ENCODE measurements at places on chromosomes 12 and 14. TPM values are rescaled to one million over a fixed set of nuclear protein-coding genes. Genes with fewer than 3 reads are reported as not detected.

Gene CACNA2D4
- 0.46 TPM for total RNA-seq

Gene NPC2
- 150 TPM for total RNA-seq

Gene CISTR
- 0.81 TPM for total RNA-seq

Gene CNPY2
- 171 TPM for total RNA-seq

Gene ZNF605
- 21.1 TPM for total RNA-seq

Gene TC2N
- total RNA-seq: 29.6 TPM

Gene AQP2
- total RNA-seq: not detected

- peak; percentile 83 for DNase-seq
Measured at GRCh38 chr14:91835920-91836843, 31.2 kb downstream of the TC2N start.

DNA sequence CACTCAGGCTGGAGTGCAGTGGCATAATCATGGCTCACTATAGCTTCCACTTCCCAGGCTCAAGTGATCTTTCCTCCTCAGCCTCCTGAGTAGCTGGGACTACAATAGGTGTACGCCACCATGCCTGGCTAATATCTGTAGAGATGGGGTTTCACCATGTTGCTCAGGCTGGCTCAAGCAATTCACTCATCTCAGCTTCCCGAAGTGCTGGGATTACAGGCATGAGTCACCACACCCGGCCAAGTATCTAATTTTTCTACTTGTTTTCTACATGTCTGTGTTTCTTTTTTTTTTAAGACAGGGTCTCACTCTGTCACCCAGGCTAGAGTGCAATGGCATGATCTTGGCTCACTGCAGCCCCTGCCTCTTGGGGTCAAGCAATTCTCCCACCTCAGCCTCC lies 119.7 kb upstream of the MED13L start:
- no peak for DNase-seq

DNA sequence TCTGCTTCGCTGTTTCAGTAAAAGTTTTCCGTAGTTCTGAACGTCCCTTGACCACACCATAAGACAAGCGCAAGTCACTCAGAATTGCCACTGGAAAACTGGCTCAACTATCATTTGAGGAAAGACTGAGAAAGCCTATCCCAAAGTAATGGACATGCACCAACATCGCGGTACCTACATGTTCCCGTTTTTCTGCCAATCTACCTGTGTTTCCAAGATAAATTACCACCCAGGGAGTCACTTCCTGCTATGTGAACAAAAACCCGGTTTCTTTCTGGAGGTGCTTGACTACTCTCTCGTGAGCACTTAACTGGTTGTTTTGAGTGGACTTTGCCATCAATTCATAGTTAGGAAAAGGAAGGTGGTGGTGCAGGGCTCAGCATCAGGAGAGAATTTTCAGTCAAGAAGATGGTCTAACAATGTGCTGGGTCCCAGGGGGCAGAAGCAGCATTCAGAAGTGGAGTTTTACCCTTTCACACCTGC lies 1.4 kb downstream of the EGLN3 start:
- DNase-seq: no peak

DNA sequence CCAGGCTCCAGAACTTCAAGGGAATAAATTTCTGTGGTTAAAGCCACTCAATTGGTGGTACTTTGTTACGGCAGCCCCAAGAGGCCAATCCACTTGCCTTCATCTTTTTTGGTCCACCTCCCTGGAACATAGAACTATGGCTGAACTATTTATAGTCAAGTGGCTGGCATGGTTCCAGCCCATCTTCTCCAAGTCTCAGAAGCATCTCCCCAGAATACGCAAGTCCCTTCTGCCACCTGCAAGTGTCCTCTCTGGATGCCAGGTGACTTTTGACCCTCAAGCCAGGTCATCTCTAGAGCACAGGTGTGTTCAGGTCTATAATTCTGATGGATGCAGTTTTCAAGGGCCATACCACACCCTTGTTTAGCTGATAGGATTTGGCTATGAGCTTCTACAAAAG lies 371.5 kb downstream of the AACS start:
- no peak for DNase-seq

- DNase-seq: no peak
Measured at GRCh38 chr14:59249029-59249428, 60.6 kb downstream of the DAAM1 start.

DNA sequence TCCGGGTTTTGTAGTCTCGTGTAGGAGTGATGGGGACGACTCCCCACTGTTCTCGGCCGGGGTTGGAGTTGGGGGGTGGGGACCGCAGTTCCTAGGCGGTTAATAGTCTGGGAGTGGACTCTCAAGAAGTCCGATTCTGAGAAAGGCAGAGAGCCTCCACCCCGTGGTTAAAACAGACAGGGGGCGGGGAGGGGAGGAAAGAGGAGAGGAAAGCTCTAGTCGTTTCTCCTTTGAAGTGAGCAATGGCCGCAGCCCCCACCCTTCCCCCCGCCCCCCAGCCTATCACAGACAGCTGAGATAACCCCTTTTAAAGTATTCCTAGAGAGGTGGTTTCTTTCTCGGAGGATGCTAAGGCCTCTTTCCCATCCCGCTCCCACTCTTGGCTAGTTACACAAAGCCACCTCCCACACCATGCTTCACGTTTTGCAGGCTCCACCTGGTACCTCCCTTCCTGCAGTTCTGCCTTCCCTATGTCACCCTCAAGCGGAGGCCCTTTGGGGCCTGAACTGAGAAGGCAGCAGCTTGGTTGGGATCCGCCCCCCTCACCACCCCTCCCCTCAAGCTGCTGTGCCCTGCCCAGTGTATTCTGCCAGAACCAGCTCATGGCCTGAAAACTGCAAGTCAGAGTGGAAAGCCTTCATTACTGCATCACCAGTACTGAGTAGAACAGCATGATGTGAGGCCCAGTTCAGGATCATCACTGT lies 853 bp downstream of the USP5 start:
- peak; percentile 53 for DNase-seq

DNA sequence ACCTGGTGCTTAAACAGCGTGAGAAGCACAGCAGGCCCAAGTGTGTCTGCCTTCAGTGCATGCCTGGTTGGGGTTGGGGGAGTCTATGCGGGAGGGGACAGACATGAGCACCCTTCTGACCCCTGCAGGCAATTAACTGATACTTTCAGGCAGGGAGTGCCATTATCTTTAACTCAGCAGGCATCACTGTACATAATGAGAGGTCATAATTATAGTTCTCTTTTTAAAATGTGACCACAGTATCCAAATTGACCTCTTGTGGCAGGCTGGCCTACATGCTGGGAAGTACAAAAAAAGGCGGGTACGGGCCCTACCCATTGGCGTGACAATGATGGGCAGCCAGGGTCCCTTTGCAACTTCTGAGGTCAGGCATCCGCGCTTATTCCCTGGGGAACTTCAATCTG lies 209.1 kb downstream of the FOXN3 start:
- no peak for DNase-seq

DNA sequence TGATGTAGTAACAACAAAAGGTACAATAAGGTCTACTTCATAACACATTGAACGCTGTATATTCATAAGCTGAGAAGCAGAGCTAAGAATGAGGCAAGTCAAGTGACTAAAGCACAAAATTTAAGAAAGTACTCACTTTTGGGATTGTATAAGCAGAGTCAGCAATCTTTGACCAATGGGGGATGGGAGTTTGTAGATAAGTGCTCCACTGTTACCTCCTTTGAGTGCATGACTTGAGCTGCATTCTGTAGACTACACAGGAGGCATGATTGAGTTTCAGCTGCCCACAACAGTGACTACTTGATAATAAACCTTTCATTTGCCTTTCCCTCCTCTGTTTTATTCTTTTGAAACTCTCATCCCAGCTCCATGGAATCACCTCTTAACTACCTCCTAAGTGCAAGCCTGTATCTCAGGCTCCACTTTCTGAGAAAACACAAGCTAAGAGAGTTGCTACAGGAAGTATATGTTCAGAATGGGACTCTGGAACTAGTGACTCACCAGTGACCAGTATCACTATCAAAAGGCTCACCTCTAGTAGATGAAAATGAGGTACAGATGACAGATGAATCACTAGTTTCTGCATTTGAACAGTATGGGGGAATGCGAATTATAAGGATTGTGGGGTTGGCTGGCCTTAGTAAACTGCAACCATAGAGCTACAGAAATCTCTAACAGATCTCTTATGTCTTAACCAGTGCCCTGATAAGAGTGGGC lies 49.2 kb downstream of the SLC35F4 start:
- no peak for DNase-seq

DNA sequence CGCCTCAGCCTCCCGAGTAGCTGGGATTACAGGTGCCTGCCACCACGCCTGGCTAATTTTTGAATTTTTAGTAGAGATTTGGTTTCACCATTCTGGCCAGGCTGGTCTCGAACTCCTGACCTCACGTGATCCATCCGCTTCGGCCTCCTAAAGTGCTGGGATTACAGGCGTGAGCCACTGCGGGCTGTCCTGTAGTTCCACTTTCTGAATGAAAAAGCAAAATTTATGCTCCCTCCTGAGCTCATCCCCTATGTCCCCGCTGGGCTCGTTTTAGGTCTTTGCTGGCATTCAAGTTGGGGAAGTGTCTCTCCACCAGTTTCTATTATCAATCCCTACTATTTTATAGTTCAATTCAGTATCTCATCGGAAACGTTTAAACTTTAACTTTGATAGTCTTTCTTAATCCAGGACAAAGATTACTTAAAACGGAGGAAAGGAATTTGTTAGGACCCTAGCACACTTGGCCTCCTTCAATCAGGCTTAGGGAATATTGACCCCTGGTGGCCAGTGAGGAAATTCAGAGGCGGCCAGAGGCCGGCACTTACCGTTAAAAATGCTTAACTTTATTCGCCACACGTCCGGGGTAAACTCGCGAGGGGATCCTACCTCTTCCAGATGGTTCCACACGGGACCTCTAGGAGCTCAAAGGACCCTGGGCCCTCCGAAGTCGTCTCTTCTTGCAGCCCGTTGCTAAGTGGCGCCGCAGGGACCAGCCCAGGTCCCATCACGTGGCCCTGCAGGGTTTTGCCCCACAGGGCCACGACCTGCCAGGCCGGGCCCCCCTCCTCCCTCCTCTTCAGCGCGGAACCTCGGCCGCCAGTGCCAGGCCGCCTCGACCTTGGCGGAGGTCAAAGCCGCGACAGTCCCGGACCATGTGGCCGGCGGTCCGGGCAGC lies 11.4 kb upstream of the DNAL1 start:
- peak; percentile 67 for DNase-seq

DNA sequence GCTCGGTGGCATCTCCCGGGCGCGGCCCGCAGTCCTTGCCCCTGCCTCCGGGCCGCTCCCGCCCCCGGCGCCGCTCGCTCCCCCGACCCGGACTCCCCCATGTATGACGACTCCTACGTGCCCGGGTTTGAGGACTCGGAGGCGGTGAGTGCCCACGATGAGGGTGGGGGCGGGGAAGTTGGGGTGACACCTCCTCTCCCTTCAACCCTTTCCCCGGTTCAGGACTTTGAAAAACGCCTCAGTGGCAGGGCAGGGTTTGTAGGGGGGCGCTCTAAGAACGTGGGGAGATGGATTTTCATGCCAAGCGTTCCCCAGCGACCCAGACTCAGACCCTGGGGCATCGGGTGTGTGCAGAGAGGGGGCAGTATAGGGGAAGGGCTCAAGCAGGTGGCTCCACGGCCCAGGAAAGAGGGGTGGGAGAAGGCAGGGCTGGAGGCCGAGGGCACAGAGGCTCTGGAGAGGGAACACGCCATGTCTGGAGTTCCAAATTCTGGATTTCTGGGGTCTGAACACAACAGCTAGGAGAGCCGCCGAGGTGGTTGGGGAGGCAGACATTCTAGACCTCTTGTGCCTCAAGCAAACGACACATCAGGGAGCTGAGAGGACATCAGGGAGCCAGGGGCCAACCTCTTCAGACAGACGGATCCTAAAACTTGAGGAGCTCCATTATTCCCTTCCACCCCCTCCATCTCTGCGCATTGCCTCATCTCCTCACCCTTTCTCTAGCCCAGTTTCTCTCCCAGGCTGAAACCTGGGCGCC lies 715 bp downstream of the CACNB3 start:
- peak; percentile 64 for DNase-seq

- no peak for DNase-seq
Measured at GRCh38 chr14:105059925-105060565, 5.2 kb downstream of the GPR132 start.

- no peak for DNase-seq
Measured at GRCh38 chr14:63393012-63393411, 74.3 kb upstream of the GPHB5 start.

GRCh38 chr12:110957652-110958051 lies 37.3 kb upstream of the MYL2 start:
- no peak for DNase-seq

DNA sequence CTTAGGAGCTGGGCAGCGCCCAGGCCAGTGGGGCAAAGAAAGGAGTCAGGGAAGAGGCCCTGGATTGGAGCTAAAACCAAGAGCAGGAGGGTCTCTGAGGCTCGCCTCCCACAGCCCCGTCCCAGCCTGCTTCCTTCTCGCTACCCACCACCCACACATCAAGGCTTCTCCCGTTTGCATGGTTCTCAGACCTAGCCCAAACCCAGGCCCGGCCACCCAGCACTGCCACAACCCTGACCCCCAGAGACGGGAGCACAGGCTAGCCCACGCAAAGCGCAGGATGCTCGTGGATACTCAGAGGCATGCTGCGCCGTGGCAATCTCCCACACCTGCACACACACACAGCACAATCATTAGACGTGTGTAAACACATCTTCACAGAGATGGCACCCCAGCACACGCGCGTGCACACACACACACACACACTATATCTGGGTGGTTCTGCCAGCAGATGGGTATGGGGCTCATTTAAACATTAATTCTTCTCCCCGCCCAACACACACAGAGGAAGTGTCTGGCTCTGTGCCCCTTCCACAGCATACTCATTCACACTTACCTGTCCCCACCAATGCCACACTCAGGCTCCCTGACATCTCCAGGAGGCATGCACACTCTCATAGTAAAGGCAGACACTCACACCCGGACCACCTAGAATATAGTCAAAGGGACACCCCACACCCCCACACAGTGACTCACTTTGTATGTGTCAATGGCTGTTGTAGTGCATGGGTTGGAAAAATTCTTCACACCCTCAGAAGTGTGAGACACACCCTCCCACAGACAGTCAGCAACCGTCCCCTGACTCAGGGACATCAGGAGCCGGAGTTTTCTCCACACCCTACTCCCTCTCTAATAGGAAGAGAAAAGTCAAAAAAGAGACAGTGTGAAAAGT lies 1.1 kb downstream of the CARMIL3 start:
- DNase-seq: no peak
